ENCODE measurements at places on chromosomes 6 and 20. TPM values are rescaled to one million over a fixed set of nuclear protein-coding genes. Genes with fewer than 3 reads are reported as not detected.

Gene ATP6V1G2
- 3.6 TPM for total RNA-seq

DNA sequence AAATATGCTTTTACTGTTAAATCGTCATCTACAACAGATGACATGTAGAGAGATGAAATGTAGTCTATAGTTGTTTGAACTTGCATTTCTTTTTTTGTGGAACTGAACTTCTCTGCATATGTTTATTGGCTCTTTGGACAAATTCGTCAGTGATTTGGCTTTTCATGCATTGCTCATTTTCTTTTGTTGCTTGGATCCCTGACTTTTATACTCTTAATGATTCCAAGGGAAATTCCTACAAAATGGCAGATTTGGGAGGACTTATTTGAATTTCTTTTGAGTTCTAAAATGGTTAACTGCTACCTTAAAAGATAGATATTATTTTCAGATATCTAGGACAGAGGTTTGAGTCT is 65.4 kb downstream of the UTRN start:
- DNase-seq, result no peak

Gene KHDC1L
- total RNA-seq, result not detected

Gene GSTA3
- not detected for total RNA-seq

Gene UBE2C
- total RNA-seq, result 3.6 TPM

DNA sequence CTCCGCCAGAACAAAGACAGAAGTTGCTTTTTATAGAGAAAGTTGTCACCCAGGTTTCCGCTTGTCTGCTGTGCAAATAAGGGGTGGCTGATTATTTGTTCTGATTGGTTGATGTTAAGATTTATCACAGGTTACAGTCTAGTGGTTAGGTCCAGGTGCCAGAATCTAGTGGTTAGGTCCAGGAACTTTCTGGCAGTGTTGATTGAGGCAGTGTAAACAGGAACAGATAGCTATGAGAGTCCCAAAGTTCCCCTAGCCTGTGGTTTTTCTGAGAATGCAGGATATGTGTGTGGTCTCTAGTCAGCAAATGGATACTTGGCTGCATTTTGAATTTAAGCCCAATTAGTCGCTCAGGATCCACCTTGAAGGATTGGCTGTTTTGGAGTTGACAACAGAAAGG is 148.0 kb downstream of the TMEM200A start:
- DNase-seq, result no peak

DNA sequence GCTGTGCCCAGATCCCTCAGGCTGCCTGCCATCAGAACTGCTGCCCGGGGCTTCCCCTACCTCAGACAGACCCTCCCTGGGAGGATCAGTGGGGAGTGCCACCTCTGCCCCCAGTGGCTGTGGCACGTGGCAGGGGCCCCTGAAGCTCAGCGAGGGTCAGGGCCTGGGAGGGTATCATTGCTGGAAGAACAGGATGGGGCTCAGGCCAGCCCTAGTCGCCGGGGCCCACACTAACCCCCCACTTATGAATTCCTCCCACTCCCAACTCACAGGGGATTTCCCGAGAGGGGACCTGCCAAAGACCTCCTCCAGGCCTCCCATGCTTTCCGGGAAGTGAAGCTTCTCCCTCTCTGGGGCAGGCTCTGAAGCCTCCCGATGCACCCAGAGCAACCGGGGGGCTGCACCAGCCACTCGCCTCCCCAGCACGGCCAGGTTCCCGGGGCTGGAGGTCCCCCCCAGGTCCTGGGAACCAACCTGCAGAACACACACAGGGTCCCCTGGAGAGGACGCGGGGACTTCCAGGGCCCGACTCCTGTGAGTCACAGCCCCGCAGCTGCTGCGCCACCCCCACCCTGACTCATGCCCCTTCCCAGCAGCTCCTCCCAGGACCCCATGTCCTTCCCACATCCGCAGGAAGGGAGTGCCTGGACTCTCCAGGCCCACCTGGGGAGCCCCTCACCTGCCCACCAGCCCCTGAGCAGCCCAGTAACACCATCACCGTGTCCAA is 2.5 kb downstream of the TNFRSF6B start:
- no peak for DNase-seq

GRCh38 chr6:139659711-139660110 is 285.3 kb upstream of the CITED2 start:
- DNase-seq, result no peak

- no peak for DNase-seq
Measured at GRCh38 chr6:20819774-20820400, 285.6 kb downstream of the CDKAL1 start.

- DNase-seq, result no peak
Measured at GRCh38 chr20:41510224-41510623, 108.0 kb downstream of the CHD6 start.

- DNase-seq, result no peak
Measured at GRCh38 chr6:112743323-112743722, 396.2 kb downstream of the RFPL4B start.

DNA sequence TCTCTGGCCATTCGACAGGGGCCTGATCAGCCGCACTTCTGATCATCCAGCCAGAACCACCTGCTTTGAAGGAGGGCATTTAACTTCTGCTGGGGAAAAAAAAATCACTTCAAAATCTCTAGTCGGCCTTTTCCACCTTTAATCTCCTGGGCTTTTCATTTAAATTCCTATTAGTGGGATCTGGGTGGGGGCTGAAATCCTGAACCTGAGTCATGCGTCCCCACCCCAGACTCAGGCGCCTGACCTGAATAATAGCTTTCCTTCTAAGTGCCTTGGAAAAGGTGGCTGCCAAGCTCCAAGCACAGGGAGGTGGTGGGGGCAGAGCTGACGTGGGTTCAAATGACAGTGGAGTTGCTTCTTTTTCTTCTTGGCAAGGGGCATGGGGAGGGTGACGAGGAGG is 246.0 kb upstream of the EXOC2 start:
- DNase-seq, result no peak

Gene RIPPLY2
- 7.0 TPM for total RNA-seq

GRCh38 chr20:50876816-50877215 is 54.4 kb downstream of the ADNP start:
- no peak for DNase-seq

Gene DCDC2
- total RNA-seq, result 4.3 TPM

Gene NRSN2
- 13.2 TPM for total RNA-seq

Gene LRFN2
- total RNA-seq, result 1.9 TPM

Gene CLVS2
- 4.1 TPM for total RNA-seq

Gene UBE3D
- total RNA-seq, result 16.6 TPM

GRCh38 chr20:47620808-47621805 is 119.4 kb downstream of the NCOA3 start:
- peak; percentile 64 for DNase-seq

- DNase-seq, result peak; percentile 27
Measured at GRCh38 chr6:146650799-146651481, 52.2 kb downstream of the ADGB start.

Gene NRSN1
- 6.5 TPM for total RNA-seq

Gene LGSN
- 4.1 TPM for total RNA-seq

DNA sequence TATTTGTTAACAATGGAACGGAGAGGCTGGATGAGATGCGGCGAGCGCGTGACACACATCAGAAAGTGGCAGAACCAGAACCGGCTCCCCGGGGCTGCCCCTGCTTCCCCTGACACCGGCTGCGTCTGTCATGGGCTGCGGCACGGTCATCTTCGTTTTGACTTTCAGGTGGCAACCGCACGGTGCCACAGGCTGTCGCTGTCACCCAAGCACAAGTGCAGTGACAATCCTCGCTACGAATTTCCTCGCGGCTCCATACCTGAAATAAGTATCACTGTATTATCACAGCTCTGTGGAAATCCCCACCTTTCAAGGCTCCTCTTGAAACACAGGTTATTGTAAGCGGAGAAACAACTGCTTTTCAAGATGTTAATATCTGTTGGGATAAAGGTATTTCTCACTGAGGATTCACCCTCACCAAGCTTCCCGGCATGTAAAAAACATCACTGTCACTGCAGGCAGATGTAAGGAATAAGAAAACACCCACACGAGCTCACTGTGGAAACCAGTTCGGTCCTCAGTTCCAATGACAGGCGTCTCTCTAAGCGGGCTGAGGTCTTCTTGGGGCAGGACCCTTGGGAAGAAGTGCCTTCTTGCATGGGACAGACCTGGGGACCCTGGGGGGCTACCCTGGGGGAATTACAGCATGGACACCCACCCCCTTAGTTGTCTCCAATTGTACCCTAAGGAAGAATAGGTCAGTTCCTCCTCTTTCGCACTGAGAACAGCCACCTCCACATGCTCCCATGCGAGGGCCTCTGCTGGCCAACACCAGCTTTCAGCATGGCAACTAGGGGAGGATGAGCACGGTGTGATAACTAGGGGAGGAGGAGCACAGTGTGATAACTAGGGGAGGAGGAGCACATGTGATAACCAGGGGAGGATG is 86.3 kb downstream of the DACT2 start:
- DNase-seq, result no peak

DNA sequence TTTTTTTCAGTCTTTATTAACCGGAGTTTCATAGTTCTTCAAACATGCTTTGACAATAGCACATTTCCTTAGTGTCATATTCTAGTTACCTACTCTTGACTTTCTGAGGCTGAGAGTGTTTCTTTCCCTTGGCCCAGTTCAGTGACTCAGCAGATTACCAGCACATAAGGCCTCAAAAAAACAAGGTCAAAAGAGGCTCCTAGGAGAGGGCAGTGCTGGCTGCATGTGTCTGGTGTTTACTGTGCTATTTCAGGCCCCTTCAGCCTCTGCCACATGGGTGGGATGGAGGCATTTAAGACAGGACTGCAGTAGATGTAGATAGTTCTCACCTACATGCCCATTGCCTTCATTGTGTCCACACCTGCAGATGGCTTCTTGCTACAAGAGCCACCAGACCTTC is 198.2 kb upstream of the SSTR4 start:
- peak; percentile 35 for DNase-seq

GRCh38 chr6:20879526-20879925 is 345.3 kb downstream of the CDKAL1 start:
- DNase-seq, result no peak

Gene DUSP15
- total RNA-seq, result 6.0 TPM

DNA sequence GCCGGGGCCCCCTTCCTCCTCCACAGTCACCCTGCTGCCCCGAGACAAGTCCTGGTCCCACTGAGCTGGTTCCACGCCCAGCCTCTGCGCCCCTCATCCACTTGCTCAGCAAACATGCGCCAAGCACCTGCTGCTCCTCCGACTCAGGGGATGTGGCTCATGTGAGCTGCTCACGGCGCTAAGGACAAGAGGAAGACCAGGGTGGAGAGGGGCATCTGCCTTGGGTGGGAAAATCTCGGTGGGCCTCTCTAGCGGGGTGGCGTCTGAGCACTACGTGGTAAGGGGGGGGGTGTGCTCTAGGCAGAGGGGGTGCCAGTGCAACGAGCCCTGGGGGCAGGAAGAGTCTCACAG is 4.5 kb downstream of the LAMA5 start:
- DNase-seq, result no peak

GRCh38 chr6:152472325-152472724 is 164.8 kb downstream of the SYNE1 start:
- peak; percentile 7 for DNase-seq

GRCh38 chr6:139649732-139650131 is 275.3 kb upstream of the CITED2 start:
- DNase-seq, result no peak

DNA sequence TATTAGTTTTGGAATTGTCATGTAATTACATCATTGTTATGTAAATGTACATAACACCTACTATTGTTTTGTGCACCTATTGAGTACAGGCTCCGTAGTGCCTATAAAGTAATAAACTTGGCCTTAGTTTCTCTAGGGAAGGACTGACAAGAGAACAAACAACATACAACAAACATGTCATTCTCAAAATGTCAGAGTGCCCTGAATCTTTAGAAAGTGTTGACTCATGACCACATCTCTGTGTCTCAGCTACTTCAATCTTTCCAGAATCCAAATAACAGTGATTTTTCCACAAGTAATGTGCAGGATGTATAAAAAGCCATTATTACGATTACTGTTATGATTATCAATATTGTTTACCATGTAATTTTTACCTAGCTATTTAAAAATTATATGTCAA is 17.2 kb downstream of the LAMP5 start:
- no peak for DNase-seq

GRCh38 chr6:25311331-25311840 is 32.2 kb downstream of the CARMIL1 start:
- peak; percentile 83 for DNase-seq

DNA sequence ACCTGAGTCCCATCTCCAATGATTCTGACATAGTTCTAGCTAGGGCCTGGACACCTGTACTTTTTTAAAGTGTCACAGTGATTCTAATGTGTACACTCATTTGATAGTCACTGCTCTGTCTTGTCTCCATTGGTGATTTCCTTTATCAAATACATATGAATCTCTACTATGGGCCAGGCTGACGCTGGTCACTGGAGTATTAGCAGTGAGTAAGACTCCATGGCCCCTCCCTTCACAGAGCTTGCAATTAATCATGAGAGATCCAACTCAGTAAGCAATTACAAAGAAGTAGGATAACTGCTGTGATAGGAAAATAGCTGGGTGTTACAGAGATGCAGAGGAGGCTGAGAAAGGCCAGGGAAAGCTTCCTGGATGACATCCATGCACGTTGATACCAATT is 19.3 kb upstream of the SASH1 start:
- DNase-seq, result no peak

- no peak for DNase-seq
Measured at GRCh38 chr20:38406476-38406875, 28.7 kb downstream of the SNHG17 start.

Gene LCA5
- 21.2 TPM for total RNA-seq

Gene SOX18
- 8.7 TPM for total RNA-seq

GRCh38 chr20:23923891-23924435 is 44.4 kb upstream of the CST5 start:
- no peak for DNase-seq

DNA sequence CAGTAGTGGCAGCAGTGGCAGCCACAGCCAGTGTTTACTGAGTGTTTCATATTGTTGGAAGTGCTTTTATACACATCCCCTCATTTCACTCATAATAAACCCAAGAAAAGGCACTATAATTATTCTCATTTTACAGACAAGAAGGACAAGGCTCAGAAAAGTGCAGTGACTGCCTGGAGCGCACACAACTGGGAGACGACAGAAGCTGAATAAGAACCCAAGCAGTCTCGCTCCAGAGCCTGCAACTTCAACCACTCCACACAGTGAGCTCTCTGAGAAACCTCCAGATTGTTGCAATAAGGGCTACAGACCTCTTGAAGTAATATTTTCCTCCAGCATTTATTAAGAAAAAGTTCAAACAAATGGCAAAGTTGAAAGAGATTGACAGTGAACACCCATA is 76.9 kb downstream of the PLCG1 start:
- no peak for DNase-seq

GRCh38 chr20:301886-302848 is 4.8 kb downstream of the ZCCHC3 start:
- peak; percentile 43 for DNase-seq

All from umbilical cord (tissue), 2 donors.